ENCODE measurements at places on chromosomes 7 and 10.

GRCh38 chr10:58512491-58513187 is at the start of gene BICC1:
TSS of gene BICC1 (plus strand) at chr10:58512872. CDS start at chr10:58513144, 272 bp downstream.
- DNase-seq: no peak

DNA sequence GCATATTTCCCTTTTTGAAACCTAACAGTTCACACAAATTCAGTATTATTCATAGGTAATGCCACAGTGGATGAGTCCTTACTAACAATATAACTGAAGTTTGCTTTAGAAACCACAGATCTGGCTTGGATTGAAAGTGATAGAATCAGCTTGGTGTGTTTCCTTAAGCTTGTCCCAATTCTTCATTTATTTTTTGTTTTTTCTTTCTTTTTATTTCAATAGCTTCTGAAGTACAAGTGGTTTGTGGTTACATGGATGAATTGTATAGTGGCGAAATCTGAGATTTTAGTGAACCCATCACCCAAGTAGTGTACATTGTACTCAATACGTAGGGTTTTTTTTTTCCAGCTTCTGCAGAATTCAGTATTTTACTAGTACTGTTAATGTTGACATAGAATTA is 518.2 kb upstream of the SEMA3D start:
- no peak for DNase-seq

DNA sequence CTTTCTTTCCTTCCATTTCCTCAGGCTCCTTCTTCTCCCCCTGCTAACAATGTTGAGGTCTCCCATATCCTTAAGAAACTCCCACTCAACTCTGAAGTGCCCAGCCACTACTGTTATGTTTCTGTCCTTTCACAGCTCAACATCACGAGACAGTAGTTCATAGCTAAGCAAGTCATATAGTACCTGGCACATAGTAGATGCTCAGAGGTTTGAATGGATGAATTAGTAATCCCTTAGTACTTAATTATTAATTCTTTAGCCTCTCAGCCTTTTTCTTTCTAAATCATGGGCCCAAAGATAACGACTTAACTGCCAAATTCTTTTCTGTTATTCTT is 22.6 kb downstream of the CSGALNACT2 start:
- no peak for DNase-seq

- no peak for DNase-seq
Measured at GRCh38 chr7:36763132-36763816, 39.0 kb upstream of the AOAH start.

GRCh38 chr10:58885686-58886345 is 290.6 kb upstream of the PHYHIPL start:
- DNase-seq: no peak

DNA sequence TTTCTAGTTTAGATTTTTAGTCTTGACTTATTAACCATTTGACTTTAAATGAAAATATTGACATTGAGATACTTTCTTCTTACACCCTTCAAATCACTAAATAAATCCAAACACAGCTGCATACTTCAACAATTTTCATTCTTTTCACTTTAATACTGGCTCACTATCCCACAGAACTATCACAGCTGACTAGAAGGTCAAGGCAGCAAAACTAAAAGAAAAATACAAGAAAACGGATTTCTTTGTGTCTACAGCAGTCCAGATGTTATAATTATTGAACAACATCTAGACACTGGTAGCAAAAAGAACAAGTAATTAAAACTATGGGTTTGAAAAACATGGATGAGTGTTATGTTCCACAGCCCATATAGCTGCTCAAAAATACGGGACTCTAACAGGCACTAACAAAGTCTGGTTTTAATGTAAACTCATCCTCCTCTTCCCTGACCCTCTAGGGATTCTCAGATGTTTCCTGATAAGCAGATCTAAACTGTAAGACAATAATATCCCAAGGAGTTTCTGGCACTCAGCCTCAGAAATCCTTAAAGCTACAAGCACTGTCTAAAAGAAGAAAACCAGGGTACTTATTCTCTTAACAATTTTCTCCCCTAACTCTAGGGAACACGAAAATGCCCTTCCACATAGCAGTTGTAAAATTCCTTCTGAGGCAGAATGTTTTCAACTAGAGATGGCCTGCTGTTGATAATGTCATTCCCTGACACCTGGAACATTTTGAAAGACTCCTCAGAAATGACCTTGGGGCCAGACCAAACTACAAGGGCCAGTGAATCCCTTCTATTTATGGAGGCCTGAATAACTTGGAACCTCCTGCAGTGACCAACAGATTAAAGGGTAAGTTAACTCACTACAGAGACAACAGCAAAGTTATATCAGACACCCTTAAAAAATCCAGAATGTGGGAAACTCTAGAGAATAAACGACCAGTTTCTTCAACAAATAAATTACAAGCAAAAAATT is 12.8 kb downstream of the DNMBP start:
- no peak for DNase-seq

DNA sequence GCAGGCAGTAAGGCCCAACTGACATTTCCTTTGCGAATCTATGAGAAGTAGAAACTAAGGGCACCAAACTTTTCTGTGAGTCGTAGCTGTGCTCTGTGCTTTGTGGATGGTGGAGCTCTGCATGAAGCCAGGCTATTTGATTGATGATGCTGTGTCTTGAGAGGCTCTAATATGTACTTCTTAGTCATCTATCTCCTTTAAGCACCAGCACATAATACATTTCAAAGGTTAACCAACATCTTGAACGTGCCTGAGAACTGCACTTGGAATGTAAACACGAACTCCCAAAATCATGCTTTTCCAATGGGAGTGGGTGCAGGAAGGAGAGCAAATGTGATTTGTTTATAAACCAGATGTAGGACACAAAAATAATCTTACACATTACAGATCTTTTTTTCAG is 411.6 kb downstream of the PARD3 start:
- no peak for DNase-seq

GRCh38 chr7:38535073-38535472 is 96.1 kb downstream of the AMPH start:
- DNase-seq: no peak

DNA sequence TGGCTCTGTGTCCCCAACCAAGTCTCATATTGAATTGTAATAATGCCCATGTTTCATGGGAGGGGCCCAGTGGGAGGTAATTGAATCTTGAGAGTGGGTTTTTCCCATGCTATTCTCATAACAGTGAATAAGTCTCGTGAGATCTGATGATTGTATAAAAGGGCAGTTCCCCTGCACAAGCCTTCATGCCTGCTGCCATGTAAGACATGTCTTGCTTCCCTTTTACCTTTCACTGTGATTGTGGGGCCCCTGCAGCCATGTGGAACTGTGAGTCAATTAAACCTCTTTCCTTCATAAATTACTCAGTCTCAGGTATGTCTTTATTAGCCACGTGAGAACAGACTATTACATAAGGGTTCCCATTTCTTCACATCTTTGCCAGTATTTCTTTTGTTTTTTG is 97.1 kb upstream of the CPXM2 start:
- DNase-seq: no peak
